Trophoblast cell (in vitro differentiated cells and primary cell): ENCODE measurements at places on chromosomes 5 and 9.

GRCh38 chr5:34916518-34916917, 1.0 kb downstream of the BRIX1 start:
- no peak for DNase-seq

DNA sequence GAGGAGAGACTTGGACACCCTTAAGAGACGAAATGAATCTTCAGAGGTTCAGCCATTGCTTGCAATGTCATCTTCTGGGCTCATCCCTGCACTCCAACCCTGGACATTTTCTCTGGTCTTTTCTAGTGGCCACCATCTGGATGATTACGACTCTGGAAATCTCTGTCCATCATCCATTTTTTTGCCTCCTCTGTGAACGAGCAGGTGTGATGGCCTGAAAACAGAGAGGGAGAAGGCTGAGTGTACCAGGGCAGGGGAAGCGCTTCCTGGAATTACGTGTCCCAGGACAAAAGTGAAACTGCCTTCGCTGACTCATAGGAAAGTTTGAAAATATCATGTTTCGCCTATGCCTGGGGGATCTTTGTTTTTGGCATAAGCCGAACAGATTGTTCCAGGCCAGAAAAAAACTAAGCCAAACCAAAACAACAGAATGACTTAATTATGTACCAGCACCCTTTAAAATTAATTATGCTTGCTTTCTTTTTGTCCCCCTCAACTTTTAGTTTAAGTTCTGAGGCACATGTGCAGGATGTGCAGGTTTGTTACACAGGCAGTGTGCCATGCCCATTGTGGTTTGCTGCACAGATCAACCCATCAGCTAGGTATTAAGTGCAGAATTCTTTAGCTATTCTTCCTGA, 31.9 kb downstream of the ANKRD33B start:
- peak; percentile 74 for DNase-seq

- DNase-seq: no peak
Measured at GRCh38 chr9:272251-273213, 57.9 kb downstream of the DOCK8 start.

- DNase-seq: no peak
Measured at GRCh38 chr9:137251490-137252268, 593 bp downstream of the STPG3 start.

DNA sequence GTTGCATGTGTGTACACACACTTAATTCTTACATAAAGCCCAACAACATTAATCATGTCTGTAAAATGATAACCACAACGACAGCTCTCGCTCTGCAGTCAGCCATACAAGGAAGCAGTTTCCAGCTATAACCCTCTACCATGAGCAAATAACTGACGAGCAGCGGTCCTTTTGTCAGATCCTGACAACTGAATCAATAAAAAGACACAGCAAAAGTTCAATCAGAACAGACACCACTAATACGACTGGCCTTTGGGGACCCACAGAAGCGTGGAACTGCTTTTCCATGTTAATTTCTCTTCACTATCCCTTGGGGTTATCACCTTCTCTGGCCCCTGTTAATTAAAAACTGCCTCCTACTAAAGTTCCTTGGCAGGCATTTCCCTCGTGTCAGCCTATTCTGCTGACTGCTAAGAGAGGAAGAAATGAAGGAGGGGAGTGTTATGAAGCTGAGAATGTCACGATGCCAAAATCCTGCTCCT, 722.8 kb upstream of the GRAMD2B start:
- DNase-seq: no peak

DNA sequence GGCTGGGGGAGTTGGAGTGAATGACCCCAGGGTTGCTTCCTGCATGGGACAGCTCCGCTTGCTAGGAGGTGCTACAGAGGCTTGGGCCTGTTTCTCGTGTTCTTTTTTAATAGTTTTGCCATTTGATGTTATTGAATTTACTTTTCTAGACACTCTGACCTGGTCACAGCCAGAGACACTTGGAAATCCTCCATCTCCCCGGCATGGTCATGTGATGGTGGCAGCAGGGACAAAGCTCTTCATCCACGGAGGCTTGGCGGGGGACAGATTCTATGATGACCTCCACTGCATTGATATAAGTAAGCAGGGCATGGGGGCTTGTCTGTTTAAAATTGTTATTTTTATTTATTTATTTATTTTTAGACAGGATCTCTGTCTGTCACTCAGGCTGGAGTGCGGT, 13.4 kb downstream of the HSPA5 start:
- DNase-seq: no peak

- no peak for DNase-seq
Measured at GRCh38 chr5:68711293-68712200, 382.3 kb upstream of the SLC30A5 start.

- DNase-seq: peak; percentile 90
Measured at GRCh38 chr9:82168585-82168984, 180.0 kb downstream of the SPATA31D1 start.

DNA sequence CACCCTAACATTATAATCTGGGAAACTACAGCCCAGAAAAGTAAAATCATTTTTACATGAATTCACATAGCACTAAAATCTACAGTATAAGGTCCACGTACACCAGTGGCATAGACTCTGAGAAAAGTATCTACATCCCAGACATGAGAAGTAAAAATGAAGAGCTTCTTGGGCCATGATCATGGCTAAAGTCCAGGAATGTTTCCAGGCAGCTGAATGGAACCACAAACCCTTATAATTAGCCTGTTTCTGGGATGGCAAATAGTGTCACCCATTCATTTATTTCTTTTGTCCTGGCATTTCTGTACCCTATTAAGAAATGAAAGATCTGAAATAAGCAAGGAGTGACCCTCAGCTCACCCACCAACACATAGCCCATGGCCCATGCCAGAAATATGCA, 217.9 kb downstream of the SPOCK1 start:
- no peak for DNase-seq

DNA sequence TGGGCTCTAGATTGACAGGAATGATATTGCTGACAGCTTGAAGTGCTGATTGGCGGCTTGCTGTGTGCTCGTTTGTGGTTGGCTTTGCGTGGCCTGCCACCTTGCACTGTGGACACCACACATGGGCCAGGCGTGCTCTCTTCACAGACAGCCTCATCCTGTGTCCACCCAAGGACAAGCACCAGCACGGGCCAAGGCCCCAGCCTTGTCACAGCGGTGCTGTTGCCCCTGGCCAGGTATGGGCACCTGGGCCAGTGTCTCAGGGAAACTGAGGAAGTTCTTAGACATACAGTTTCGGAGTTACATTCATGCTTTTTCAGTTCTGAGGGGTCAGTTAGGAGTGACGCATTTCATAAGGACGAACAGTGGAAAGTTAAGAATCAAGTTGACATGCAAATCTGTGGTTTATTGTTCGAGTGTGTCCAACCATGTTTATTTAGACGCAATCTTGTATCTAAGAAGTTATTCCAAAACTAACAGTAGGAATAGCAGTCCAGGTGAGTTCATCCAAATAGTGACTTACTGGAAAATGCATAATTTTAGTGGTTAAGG, 125.9 kb downstream of the EHMT1 start:
- DNase-seq: no peak

- DNase-seq: no peak
Measured at GRCh38 chr9:133862585-133863256, 124.6 kb upstream of the SARDH start.

- DNase-seq: no peak
Measured at GRCh38 chr9:7894231-7894630, 94.7 kb upstream of the DMAC1 start.

DNA sequence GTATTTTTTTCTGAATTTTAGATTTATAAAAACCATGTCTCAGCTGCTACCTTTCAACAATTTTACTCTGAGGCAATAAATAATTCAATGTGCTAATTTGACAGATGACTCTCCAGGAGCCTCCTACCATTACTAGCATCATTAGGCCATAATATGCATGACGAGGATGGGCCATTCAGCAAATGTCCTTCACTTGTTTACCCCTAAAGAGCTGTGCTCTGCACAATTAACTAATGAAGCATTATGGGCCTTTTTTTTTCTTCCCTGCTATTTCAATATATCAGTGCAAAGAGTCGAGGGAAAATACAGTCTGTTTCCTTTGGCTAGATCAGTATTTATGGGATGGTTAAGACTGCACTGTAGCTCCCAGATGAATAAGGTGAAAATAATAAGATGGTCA, 627.2 kb downstream of the ISL1 start:
- DNase-seq: no peak

DNA sequence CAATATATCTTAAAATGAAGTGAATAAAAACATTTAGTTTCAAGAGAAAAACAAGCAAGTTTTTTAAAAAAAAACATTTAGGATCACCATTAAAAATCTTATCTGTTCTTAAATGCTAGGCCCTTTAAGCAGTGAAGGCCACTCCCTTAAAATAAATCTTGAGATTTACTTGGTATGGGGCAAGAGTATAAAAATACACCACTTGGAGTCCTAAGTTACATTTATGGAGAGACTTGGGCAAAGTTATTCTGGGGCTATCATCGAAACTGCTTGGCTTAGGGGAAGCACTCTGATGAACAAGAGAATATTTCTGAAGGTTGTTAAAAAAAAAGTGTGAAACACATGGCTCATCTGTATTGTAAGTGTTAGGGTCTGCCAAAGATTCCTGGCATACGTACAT, 97.4 kb downstream of the NR3C1 start:
- no peak for DNase-seq

- no peak for DNase-seq
Measured at GRCh38 chr5:1183424-1184162, 17.8 kb upstream of the SLC6A19 start.

DNA sequence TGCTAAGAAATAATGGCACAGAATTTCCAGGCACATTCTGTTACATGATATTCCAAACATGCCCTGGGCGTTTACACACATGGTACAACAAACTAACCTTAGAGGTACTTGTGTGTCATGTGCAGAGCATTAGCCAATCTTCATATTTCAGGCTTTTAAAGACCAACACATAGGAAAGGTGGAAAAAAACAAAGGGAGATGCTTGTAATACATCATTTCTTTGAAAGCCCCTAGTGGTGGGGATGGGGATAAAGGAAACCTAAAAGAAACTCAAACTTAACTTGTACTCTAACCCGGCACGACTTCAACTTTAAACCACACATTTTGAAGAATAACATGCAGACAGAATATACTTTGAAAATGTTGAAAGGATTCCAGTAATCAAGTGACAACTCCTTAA, 133.6 kb downstream of the PTPRD start:
- DNase-seq: peak; percentile 9

DNA sequence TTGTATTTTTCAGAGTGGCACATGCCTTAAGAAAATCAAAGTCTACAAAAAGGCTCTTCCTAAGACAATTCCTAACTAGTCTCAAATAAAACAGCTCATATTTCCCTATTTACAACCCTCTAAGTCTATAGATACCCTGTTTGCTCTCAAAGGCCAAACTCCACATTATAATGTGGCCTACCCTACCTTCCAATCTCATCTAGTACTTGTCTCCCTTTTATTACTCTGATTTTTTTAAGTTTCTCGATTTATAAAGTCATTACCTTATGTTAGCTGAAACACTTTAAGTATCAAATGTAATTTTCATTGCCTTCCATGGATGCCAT, 19.4 kb downstream of the KIAA1191 start:
- no peak for DNase-seq

- no peak for DNase-seq
Measured at GRCh38 chr5:51347157-51347556, 36.1 kb upstream of the ISL1 start.

DNA sequence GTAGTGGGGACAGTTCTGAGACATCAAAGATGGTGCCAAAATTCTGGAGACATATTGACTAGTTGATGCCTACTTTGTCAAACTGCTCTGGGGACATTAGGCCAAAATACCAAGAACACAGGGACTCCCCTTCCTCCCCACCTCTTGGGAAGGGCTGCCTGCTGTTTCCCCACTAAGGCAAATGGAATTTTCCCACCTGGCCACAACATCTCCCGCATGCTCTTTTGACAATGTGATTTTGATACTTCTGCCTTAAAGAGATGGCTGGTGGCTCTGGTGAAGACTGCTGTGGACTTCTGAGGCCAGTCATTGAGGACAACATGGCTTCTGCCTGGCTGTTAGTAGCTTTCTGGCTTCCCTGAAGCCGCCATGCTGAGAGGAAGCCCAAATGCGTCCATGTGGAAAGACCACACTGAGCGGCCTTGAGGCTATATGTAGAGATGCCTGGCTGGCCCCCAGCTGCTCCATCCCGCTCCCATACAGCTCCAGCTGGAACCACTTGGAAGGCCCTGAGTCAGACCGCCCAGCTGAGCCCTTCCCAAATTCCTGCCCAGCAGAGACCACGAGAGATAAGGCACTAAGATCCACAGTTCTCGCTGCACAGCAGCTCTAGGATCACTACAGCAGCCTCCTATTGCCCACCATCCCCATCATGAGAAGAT, 226.7 kb downstream of the SYK start:
- DNase-seq: no peak

GRCh38 chr5:172347496-172348052, 64.0 kb upstream of the UBTD2 start:
- DNase-seq: peak; percentile 96

GRCh38 chr9:19925674-19926503, 137.1 kb upstream of the SLC24A2 start:
- peak; percentile 97 for DNase-seq

DNA sequence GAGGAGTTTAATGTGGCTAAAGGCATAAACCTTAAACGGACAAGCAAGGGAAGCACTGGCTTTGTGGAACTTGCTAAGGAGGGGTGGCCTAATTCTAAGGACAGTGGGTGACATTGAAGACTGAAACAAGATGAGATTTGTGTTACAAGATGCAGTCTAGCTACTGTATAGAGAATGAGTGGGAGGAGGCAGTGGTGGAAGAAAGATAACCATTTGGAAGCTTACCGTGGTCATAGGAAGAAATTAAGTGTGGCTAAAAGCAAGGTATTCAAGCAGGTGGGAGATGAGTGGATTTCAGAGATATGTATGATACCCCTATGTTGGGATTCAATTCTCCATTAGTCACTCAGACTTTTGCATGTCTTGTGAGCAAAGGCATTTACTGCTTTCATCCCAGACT, 4.6 kb downstream of the PAM start:
- peak; percentile 31 for DNase-seq

DNA sequence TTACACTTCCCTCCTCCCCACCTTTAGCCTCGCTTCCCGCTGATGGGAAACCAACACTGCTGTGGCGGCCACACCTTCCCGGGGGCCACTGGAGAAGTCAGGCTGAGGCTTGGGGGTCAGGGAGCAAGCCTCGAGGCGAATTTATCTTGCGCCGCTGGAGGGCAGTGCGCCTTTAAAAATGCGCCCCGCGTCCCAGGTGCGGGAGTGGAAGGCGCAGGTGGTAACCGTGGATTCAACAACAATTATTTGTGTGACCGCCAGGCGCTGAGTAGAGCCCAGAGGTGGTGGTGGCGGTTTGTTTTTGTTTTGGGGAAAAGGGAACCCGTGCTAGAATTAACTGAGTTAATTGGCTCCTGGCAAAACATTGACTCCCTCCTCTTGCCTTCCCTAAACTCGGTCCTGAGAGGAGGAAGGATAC, 1.1 kb downstream of the CFAP77 start:
- DNase-seq: no peak

- no peak for DNase-seq
Measured at GRCh38 chr5:42749020-42749419, 7.6 kb upstream of the CCDC152 start.

GRCh38 chr5:65271906-65272305, 209.8 kb downstream of the ADAMTS6 start:
- no peak for DNase-seq
